PC-3 (cell line): ENCODE measurements at places on chromosomes 7 and 10. TPM values are rescaled to one million over a fixed set of nuclear protein-coding genes. Genes with fewer than 3 reads are reported as not detected.

DNA sequence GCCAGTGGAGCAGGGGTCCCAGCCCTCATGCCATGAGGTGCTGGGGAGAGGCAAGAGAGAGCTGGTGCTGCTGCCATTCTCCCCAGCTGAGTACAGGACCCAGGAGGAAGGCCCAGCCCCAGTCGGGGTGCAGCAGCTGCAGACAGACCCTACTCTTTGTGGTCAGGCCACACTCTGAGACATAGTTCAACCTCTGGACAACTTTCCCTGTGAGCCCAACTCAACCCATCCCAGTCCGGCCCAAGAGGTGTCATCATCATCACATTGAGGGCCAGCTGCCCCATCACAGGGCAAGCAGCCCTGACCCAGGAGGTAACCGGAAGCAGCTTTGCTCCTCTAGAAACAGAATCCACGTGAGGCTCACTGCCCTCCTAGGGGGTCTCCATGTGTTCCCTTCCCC is 133.8 kb upstream of the KCNMA1 start:
- H3K36me3 ChIP-seq: peaks cover 4% of the 10 kb centered on the region; the same call in 1 of the 2 replicates

DNA sequence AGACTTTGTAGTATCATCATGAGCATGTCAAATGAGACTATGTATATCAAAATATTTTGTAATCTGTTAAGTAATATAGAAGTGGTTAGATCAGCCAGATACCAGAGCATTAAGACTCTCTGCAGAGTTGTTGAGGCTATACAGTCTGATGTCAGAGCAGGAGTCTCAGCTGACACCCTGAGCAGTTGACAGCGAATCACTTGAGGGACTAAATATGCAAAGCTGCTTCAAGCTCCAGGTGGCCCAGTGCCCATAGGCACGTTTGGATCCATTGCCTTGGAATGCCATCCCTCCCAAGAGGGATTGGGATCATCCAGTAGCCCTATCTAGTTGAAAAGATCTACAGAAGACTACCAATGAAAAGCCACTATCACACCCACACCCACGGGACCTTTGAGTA is 210.2 kb downstream of the TAX1BP1 start:
- no peaks in the 10 kb centered on the region for H3K27me3 ChIP-seq
- no peak overlapping the region for H3K27ac ChIP-seq
- DNase-seq: no peak
- no peaks in the 10 kb centered on the region for H3K4me1 ChIP-seq

- H3K36me3 ChIP-seq: no peaks in the 10 kb centered on the region
- no peak overlapping the region for H3K27ac ChIP-seq
- peak; percentile 58 for DNase-seq
These were observed 232.1 kb downstream of the PTPRN2 start for GRCh38 chr7:158355456-158356065.

DNA sequence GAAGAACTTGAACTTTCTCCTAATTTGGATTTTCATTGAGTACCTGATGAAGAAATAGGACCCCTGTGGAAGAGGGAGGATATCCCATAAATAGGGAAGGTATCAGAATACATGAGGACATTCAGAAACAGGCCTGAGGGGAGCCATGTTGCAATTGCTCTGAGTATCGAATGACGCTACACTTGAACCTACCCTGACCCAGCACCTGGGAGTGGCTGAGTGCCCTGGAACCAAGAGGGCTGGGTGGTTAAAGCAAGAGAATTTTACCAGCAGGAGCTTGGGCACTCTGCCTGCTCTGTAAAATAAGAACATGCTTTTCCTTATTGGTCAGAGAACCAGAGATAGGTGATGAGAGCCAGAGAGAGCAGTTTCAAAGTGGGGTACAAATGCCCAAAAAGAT is 7.2 kb downstream of the NEUROD6 start:
- no peak overlapping the region for H3K27ac ChIP-seq
- no peak for DNase-seq
- no peak overlapping the region for H3K4me3 ChIP-seq
- H3K27me3 ChIP-seq: peaks cover 72% of the 10 kb centered on the region

Gene WNT8B
- total RNA-seq: 0.29 TPM in 1 of 2 replicates, not detected in the other

Gene AKR1D1
- total RNA-seq: not detected in 2 replicates

Gene GPNMB
- total RNA-seq: 0.04 TPM in 1 of 2 replicates, not detected in the other

Gene PLCE1
- 9.2 and 11.4 TPM in 2 replicates for total RNA-seq
